ENCODE measurements at places on chromosomes 3 and 15. TPM values are rescaled to one million over a fixed set of nuclear protein-coding genes. Genes with fewer than 3 reads are reported as not detected.

The NR2F2 gene
- total RNA-seq = 15.5 TPM

The CPN2 gene
- total RNA-seq = not detected

The PIAS1 gene
- 8.4 TPM for total RNA-seq

The UBAP1L gene
- 1.1 TPM for total RNA-seq

The TMEM266 gene
- total RNA-seq = not detected

The POPDC2 gene
- 0.56 TPM for total RNA-seq

The CHST14 gene
- total RNA-seq = 10.9 TPM

The TIMP4 gene
- total RNA-seq = 2.3 TPM

The PRSS50 gene
- total RNA-seq = not detected

The LRTM1 gene
- total RNA-seq = not detected

The MAP2K1 gene
- total RNA-seq = 88.2 TPM

The TERC gene
- 580 TPM for total RNA-seq

The CSTA gene
- total RNA-seq = 0.58 TPM

The CGGBP1 gene
- 68.8 TPM for total RNA-seq

Data from regular cardiac myocyte (primary cell).